HFF-Myc (cell line): ENCODE measurements at places on chromosomes 16 and 17.

- DNase-seq, result no peak
These were observed 10.9 kb downstream of the SLC13A2 start for GRCh38 chr17:28484296-28484695.

- DNase-seq, result no peak
These were observed 79.3 kb downstream of the EMP2 start for GRCh38 chr16:10501016-10501607.

DNA sequence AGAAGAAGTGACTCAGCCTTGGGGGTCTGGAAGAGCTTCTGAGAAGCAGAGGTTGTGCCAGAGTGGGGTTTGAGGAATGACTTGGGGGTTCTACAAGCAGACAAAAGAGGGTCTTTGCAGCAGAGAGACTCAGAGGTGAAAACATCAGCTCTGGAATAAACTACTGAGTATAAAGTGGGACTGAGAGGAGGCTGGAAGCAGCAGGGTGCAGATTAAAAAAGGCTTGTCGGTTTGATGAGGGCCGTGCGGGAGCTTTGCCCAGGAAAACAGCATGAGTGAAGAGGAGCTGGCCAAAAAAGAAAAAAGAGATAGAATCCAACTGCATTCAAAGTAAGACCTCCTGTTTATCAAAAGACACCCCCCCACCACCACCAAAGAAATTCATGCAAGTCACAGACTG, 13.1 kb upstream of the ACE start:
- no peak for DNase-seq

GRCh38 chr16:20814784-20815183, 8.5 kb downstream of the REXO5 start:
- no peak for DNase-seq

- no peak for DNase-seq
These were observed 14.0 kb downstream of the CCR7 start for GRCh38 chr17:40551091-40551878.

DNA sequence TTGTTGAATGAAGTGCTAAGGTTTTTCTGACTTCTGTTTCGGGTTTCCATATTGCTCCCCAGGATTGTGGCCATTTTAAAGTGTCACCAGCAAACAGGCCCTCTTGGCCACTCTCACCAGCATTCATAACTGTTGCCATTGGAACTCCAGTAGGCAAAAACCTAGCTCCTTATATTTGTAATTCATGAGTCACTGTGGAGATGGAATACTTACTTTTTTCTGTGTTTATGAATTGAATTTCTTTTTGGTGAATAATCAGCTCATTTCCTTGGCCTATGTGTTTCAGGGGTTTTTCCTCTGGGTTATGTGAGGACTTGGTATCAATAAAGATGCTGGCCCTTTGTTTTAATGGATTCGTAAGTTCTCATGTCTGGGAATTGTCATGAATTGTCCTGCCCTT, 255.1 kb downstream of the SNX29 start:
- DNase-seq, result peak; percentile 17
